ENCODE measurements at places on chromosomes 2 and 18. TPM values are rescaled to one million over a fixed set of nuclear protein-coding genes. Genes with fewer than 3 reads are reported as not detected.

Gene NUP35
- 17.9 TPM for total RNA-seq

Gene NTSR2
- total RNA-seq, result 18.0 TPM

Gene SEPTIN10
- total RNA-seq, result 17.9 TPM

Gene TMEM198
- 15.2 TPM for total RNA-seq

Gene LRRC30
- total RNA-seq, result not detected

Gene TNFRSF11A
- 5.2 TPM for total RNA-seq
